ENCODE measurements at places on chromosomes 3 and 15. TPM values are rescaled to one million over a fixed set of nuclear protein-coding genes. Genes with fewer than 3 reads are reported as not detected.

Gene SNRPA1
- total RNA-seq = 97.5 TPM

Gene AMT
- total RNA-seq = 3.5 TPM

Gene SPINK8
- not detected for total RNA-seq

Gene KNG1
- total RNA-seq = not detected

Gene ZDHHC23
- 16.8 TPM for total RNA-seq

GRCh38 chr3:172516318-172517214 is 6.7 kb downstream of the TNFSF10 start:
- DNase-seq = peak; percentile 13

DNA sequence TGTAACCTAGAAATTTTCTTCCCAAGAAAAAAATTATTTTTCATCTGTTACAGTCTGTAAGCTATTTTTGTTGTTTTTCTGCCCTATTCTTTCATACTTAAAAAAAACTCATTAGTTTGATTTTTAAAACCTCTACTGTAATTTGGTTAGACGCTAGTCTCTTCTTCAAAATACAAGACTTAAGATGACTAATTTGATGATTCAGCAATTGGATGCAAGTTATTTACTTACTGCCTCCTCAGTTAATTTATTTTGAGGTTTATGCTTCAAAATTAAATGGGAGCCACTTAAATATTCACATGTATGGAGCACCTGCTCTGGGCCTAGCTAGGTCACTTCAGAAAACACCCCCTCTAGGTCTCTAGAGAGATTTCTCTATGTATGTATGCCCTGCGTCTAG is 132.4 kb downstream of the IQCH start:
- no peak for DNase-seq

DNA sequence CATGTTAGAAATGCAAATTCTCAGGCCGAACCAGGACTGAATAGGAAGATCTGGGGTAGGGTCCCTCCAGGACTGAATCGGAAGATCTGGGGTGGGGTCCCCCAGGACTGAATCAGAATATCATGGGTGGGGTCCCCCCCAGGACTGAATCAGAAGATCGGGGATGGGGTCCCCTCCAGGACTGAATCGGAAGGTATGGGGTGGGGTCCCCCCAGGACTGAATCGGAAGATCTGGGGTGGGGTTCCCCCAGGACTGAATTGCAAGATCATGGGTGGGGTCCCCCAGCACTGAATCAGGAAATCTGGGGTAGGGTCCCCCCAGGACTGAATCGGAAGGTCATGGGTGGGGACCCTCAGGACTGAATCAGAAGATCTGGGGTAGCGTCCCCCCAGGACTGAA is 48.2 kb upstream of the TNK2 start:
- no peak for DNase-seq

DNA sequence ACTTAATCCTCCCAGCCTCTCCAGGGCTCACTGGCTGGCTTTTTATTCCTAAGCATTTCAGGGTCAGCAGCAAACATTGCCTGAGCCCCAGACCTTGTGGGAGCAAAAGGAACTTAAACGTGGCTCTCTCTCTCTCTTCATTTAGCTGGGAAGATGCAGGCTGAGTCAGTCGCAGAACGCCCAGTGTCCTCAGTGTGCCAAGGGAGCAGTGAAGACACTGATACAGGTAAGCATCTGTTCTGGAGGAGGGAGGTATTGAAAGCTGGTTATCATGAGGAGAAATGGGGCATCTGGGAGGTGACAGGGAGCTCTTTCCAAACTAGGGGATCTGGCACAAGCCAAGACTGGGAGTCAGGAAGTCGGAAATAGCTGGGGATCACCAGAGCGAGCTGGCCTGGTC is 4.3 kb downstream of the RHOV start:
- DNase-seq = no peak

GRCh38 chr15:38687340-38687739 is 122.7 kb upstream of the RASGRP1 start:
- no peak for DNase-seq

GRCh38 chr3:141212555-141212954 is 19.1 kb upstream of the PXYLP1 start:
- no peak for DNase-seq

- DNase-seq = no peak
Observed at GRCh38 chr3:7546253-7546652, 685.3 kb downstream of the GRM7 start.

GRCh38 chr15:38860674-38861073 is 296.1 kb upstream of the RASGRP1 start:
- DNase-seq = no peak

- no peak for DNase-seq
Observed at GRCh38 chr3:107251819-107252218, 125.4 kb upstream of the CCDC54 start.

Measured in thyroid gland (tissue), 4 donors.